ENCODE measurements at places on chromosomes 7 and 10.

GRCh38 chr7:51054231-51054630, 262.4 kb downstream of the COBL start:
- DNase-seq = no peak

GRCh38 chr10:43943818-43944360, 295.2 kb upstream of the ZNF32 start:
- no peak for DNase-seq

- no peak for DNase-seq
Observed at GRCh38 chr10:114345701-114346100, 58.6 kb downstream of the AFAP1L2 start.

- DNase-seq = no peak
Observed at GRCh38 chr10:100506596-100507356, 12.9 kb downstream of the SEC31B start.

DNA sequence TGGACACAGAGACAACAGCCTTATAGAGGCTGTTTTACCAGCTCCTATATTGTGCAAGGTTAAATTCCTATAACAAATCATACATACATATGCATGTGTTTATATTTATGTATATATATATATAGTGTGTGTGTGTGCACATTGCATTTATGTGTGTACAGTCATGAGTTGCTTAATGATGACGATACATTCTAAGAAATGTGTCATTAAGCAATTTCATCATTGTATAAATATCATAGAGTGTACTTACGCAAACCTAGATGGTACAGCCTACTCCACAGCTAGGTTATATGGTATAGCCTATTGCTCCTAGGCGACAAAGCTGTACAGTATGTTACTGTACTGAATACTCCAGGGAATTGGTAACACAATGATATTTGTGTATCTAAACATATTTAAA, 30.1 kb upstream of the TNKS2 start:
- no peak for DNase-seq

DNA sequence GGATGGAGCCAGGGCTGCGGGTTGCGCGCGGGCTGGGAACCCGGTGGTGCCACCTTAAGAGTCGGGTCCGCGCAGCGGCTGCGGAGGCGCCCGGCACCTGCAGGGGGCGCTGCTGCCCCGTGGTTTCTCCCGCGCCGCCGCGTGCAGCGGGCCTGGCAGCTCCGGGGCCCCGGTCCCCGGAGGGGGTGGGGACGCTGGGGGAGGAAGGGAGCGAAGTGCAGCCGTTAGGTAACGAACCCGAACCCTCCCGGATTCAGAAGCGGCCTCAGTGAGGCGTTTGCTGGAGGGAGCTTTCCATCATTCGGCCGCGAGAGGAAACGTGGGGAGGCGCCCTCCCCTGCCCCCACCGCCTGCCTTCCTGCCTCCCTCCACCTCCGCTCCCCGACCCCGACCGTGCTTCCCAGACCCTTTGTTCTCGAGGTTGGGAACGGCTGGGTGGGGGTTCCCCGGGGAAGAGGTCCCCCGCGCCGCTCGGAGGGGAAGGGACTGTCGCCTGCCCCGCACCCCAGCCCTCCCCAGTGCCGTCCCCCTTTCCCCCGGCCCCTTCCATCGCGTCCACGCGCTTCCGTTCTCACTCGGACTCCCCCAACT, 29.6 kb downstream of the SKIDA1 start:
- peak; percentile 90 for DNase-seq

DNA sequence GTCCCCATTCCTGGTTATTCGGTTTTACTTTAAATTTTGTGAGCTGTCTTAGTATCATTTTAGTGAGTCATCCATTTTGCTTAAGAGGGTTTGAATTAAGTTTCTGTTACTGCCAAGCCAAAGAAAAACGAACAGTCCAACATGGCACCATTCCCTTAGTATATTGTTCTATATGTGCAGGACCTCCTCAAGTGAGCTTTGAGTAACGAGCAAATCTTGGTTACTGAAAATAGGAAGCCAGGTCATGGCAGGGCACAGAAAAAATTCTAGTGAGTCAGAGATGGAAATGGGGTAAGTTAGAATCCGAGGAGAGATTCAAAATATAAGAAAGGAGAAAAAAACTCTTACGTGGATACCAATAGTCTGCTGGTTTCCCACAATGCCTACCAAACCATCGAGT, 292.9 kb downstream of the BAMBI start:
- no peak for DNase-seq

- no peak for DNase-seq
Observed at GRCh38 chr7:214410-215212, 22.2 kb downstream of the FAM20C start.

GRCh38 chr7:140261522-140261921, 84.7 kb upstream of the KDM7A start:
- DNase-seq = no peak

GRCh38 chr7:136213012-136213411, 235.9 kb upstream of the MTPN start:
- DNase-seq = no peak

- no peak for DNase-seq
Observed at GRCh38 chr10:23120001-23120934, 24.9 kb downstream of the MSRB2 start.

GRCh38 chr10:132939957-132940790, 2.2 kb downstream of the CFAP46 start:
- DNase-seq = peak; percentile 68

- peak; percentile 32 for DNase-seq
Observed at GRCh38 chr10:97701438-97702069, 12.0 kb upstream of the MARVELD1 start.

GRCh38 chr7:25619381-25619780, 391.1 kb upstream of the NPVF start:
- DNase-seq = no peak

- no peak for DNase-seq
Observed at GRCh38 chr7:118615-119391, 73.6 kb upstream of the FAM20C start.

DNA sequence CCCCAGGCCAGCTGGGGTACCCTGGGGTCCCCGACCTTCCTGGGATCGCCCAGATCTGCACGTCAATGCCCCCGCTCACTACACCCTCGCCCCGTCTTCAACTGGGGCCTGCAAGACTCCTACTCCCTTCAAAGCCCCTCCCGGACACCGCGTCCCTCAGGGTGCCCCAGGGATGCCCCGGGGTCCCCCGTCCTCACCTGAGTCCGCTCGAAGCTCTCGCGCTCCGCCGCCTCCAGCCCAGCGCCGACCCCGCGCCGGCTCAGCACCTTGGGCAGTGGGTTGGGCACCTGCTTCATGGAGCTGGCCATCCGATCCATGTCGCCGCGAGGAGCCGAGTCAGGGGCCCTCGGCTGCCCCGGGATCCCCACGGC, at the start of gene HIP1:
TSS of gene HIP1 (minus strand) at position 338 of the 371 bp plus-strand sequence. CDS start at position 317, 21 bp downstream.
- DNase-seq = no peak

GRCh38 chr7:121344497-121344896, 15.7 kb downstream of the WNT16 start:
- no peak for DNase-seq

DNA sequence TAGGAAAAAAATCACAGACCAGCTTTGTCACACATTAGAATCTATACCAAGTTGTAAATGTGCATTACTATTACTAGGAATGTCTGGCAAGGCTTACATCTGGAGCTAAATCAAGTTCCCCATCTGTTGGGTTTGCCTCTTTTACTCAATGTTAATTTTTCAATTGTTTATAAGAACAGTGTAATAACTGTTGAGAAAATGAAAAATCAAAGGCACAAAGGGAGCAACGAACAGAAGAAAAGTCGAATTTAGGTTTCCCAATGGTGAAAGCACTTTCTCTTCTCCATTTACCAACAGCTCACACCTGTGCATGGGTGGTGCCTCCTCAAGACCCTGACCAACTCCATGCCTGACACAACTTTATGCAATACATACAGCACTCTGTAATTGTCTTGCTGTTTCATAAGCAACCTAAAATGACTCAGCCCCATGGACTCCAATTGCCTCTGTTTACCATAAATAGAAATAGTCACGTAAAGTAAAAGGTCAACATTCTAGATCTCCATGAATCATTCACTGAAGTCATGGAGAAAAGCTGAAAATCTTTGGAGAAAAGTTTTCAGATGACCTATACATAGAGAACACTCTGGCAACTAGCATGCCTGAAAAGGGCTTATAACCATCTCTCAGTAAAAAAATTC, 95.5 kb upstream of the KCNIP2 start:
- DNase-seq = no peak

GRCh38 chr7:97025130-97025499, 484 bp upstream of the DLX5 start:
- DNase-seq = no peak

GRCh38 chr7:73685311-73685710, 1.9 kb downstream of the BUD23 start:
- DNase-seq = no peak

DNA sequence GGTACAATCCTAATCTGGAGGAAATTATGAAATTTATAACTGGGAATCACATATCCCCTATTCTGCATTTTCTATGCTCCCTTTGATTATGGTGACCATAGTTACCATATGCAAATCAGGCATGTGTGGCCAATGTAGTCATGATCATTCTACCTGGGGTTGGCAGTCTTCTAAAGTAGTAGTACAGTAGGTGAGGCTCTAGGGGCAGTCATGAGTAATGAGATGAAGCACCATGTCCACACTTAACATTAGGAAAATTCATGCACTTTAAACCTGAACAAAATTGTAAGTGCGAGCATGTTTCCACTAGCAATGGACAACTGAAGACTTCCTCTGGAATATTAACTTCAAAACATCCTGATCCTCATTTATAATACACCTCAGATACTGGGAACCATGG, 545.9 kb downstream of the SUGCT start:
- DNase-seq = no peak

DNA sequence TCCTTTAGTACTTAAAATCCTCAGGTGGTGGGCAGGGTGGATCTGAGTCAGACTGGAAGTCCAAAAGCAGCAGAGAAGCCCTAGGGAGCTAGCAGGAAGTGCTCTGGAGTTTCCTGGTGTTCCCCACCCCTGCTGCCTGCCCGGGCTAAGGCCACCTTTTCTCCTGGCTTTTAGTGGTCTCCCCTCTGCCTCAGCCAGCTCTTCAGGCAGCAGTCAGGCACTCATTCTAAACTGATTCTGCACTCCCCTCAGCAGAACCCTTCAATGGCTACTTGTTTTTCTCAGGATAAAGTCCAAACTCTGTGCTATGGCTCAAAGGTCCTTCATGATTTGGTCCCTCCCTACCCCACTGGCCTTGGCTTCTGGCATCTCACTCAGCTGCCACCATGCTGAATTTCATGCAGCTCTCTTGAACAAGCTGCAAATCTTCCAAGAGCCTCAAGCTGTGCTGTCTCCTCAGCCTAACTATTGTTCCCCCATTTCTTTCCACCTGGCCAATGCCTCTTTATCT, 28.9 kb upstream of the DNMBP start:
- no peak for DNase-seq

- DNase-seq = peak; percentile 76
Observed at GRCh38 chr7:36723951-36724664, at the start of gene AOAH. Gene AOAH (minus strand): TSS chr7:36724494. CDS start chr7:36724148, 346 bp downstream.

- DNase-seq = no peak
Observed at GRCh38 chr7:5634107-5634950, 147.1 kb downstream of the RNF216 start.

- DNase-seq = no peak
Observed at GRCh38 chr7:4051696-4052095, 630.4 kb upstream of the FOXK1 start.

- DNase-seq = no peak
Observed at GRCh38 chr10:3264161-3264761, 91.7 kb upstream of the PITRM1 start.

GRCh38 chr10:13712837-13713581, 126.2 kb downstream of the PRPF18 start:
- DNase-seq = peak; percentile 56

- DNase-seq = no peak
Observed at GRCh38 chr7:66964411-66964810, 31.0 kb downstream of the SBDS start.

- DNase-seq = no peak
Observed at GRCh38 chr10:5036511-5036910, 32.9 kb upstream of the AKR1C2 start.

DNA sequence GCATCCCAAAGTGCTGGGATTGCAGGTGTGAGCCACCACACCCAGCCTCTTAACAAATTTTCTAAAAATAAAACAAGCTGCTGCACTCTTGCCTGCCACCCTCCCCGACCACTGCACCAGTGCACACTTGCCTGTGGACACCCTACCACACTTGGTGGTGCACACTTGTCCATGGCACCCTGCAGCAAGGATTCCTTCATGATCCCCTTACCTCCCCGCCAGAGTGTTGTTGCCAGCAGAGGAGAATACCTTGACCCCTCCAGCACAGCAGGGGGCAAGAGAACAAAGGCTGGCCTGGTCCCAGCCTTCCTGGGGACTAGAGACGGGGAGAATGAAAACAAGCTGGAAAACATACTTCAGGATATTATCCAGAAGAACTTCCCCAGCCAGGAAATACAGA, 65.9 kb upstream of the KCND2 start:
- DNase-seq = no peak

GRCh38 chr10:69802424-69803161, 887 bp downstream of the COL13A1 start:
- peak; percentile 17 for DNase-seq

GRCh38 chr10:20835335-20835734, 61.8 kb downstream of the NEBL start:
- no peak for DNase-seq

DNA sequence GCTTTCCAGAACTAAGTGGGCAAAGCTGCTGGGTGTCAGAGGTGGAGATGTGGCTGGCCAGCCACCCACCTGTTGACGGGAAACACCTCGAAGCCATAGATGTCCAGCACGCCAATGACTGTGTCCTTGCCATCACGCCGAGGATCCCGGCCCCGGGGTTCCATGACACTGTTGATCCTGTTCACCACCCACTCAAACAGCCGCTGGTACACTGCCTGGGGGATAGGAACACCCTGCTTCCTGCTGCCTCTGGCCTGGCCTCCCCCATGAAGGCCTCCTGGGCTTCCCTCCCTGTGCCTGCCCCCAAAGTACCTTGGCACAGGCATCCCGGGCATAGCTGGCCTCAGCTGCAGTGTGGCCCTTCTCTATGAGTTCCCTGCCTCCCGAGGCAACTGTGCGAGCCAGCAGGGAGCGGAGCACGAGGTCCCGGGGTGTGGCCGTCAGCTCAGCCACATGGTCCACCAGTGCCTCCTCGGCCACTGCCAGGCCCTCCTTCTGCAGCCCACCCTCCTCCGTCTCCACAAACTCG, 8.2 kb downstream of the MYO1G start:
- DNase-seq = no peak

- DNase-seq = no peak
Observed at GRCh38 chr7:150852371-150852905, at the start of gene AOC1. Gene AOC1 (plus strand): TSS chr7:150852517. CDS start chr7:150856471, 3,954 bp downstream.

GRCh38 chr10:121182219-121182618, 331.1 kb downstream of the WDR11 start:
- DNase-seq = no peak

- no peak for DNase-seq
Observed at GRCh38 chr7:113140956-113141355, 22.6 kb upstream of the SMIM30 start.
